ENCODE measurements at places on chromosomes 16 and 17.

DNA sequence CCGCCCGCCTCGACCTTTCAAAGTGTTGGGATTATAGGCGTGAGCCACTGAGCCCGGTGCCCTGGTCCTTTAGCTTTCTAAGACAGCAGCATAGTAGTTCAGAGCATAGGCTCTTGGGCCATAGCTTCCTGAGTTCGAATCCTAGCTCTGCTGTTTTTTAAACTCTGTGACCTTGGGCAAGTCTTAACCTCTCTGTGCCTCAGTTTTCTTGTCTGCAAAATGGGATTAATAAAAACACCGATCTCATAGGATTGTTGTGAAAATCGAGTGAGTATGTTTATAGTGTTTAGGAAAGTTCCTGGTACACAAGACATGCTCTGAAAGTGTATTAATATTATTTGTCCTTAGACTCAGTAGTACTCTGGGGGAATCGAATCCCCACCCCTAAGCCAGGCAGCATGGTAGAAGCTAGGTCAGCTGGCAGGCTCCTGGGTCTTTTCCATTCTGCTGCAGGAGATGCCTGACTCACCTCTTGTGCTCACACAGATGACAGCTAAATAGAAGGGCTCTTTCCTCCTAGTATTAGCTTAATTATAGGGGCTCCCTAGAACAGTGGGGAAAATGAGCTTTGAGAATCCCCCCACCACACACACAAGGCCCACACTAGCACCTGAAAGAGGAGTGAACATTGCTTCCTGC lies 44.1 kb downstream of the PRKCB start:
- DNase-seq: no peak

GRCh38 chr17:1273492-1274244 lies 3.4 kb downstream of the BHLHA9 start:
- DNase-seq: no peak

GRCh38 chr17:79814127-79814973 lies 17.5 kb upstream of the CBX8 start:
- no peak for DNase-seq

GRCh38 chr17:80529104-80529903 lies 15.3 kb upstream of the RPTOR start:
- no peak for DNase-seq

All from GM12892 (cell line).